ENCODE measurements at places on chromosomes 1 and 21. TPM values are rescaled to one million over a fixed set of nuclear protein-coding genes. Genes with fewer than 3 reads are reported as not detected.

Gene CFHR4
- 0.25 TPM for total RNA-seq

Gene PDZK1
- 1.5 TPM for total RNA-seq

Gene GUCA2A
- total RNA-seq: not detected

Gene PCP4L1
- total RNA-seq: 3.0 TPM

Gene CA14
- total RNA-seq: 0.25 TPM

Gene LMOD1
- 31.4 TPM for total RNA-seq

Gene GMEB1
- total RNA-seq: 17.2 TPM

Gene PYCR2
- 64.2 TPM for total RNA-seq

Gene SEMA4A
- total RNA-seq: 4.8 TPM

Gene NPPA
- not detected for total RNA-seq

Gene NBPF12
- total RNA-seq: 24.9 TPM

Gene OR2L13
- total RNA-seq: 0.12 TPM

Gene KIF14
- total RNA-seq: 6.8 TPM

Gene CFHR1
- total RNA-seq: not detected

Gene CFAP298
- 60.2 TPM for total RNA-seq

Gene RGS13
- total RNA-seq: 0.25 TPM

Gene TMPRSS3
- total RNA-seq: not detected

Gene PTPRF
- total RNA-seq: 45.4 TPM

Gene VASH2
- total RNA-seq: 9.5 TPM

Gene LIN28A
- 3.9 TPM for total RNA-seq

Gene GRIK1
- total RNA-seq: 0.25 TPM

Gene KCNQ4
- total RNA-seq: 1.4 TPM

Gene ZMYND12
- 31.3 TPM for total RNA-seq

Gene LEFTY1
- 0.87 TPM for total RNA-seq

Gene PDC
- 0.37 TPM for total RNA-seq

Gene S100A1
- 8.2 TPM for total RNA-seq

Gene RNU1-3
- total RNA-seq: under 0.01 TPM

Gene CRYZL1
- 73.2 TPM for total RNA-seq

Gene TSSK3
- 72.9 TPM for total RNA-seq

Gene FCRLA
- total RNA-seq: not detected

Gene AURKAIP1
- 224 TPM for total RNA-seq

Gene RAB3B
- total RNA-seq: 1.4 TPM

Gene VSIG8
- total RNA-seq: 0.43 TPM

Gene FCRLB
- 0.68 TPM for total RNA-seq

Gene OR2AK2
- 2.2 TPM for total RNA-seq

Gene GNG12
- 46.0 TPM for total RNA-seq

Gene CD101
- total RNA-seq: 1.2 TPM

Gene ITGB2
- total RNA-seq: 5.6 TPM

Gene NUDT4B
- 22.8 TPM for total RNA-seq

Gene CHI3L1
- 2.0 TPM for total RNA-seq

Gene MYOM3
- total RNA-seq: 26.8 TPM

Gene TMEM200B
- 40.3 TPM for total RNA-seq

Gene PTPN7
- total RNA-seq: 84.1 TPM

Gene SGIP1
- 48.1 TPM for total RNA-seq

Gene TP73
- 1.5 TPM for total RNA-seq

Gene SELE
- total RNA-seq: 1.7 TPM

Gene HORMAD1
- total RNA-seq: 56.6 TPM

Gene CLCA1
- total RNA-seq: 0.55 TPM

Gene FAM163A
- 3.5 TPM for total RNA-seq

Gene DMRTA2
- total RNA-seq: 3.5 TPM

All from testis (tissue), 5 donors.